ENCODE measurements at places on chromosomes 12 and 14.

GRCh38 chr12:97640826-97641225 lies 178.2 kb downstream of the RMST start:
- DNase-seq: no peak

- no peak for DNase-seq
These were observed 94.2 kb downstream of the LLPH start for GRCh38 chr12:66036317-66036716.

DNA sequence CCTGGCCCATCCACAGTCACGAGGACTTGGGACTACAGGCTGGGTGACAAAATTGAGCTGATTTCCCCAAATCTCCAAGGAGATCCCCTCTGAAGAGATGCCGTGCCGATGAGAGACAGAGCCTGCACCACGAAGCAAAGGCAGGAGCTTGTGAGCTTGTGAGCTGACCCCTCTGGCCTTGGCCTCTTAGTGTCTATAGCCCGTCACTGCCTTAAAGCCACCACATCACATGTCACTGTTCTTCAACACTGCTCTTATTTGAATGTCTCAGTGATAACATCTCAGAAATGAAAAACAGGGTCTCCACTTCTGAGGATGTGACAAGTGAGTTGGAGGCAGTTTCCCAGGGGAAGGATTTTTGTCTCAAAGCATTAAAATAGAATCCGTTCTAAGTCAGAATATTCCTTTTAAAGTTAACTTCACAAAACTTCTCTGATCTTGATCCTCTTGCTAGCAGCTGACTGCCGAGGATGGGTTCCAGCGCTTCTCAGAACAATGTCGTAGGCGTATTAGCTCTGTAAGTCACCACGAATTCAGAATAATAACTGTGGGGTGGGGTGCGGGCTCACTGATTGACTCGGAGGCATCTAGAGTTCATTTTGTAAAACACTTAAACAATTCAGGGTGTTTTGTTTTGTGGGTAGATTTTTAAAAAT lies 37.5 kb downstream of the CHST11 start:
- no peak for DNase-seq

DNA sequence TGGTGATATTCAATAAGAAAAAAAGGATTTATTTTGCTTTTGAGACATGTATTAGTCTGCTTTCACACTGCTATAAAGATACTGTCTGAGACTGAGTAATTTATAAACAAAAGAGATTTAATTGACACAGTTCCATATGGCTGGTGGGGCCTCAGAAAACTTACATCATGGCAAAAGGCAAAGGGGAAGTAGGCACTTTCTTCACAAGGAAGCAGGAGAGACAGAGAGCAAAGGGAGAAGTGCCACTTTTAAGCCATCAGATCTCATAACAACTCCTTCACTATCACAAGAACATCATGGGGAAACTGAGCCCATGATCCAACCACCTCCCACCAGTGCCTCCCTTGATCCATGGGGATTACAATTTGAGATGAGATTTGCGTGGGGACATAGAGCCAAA lies 43.9 kb downstream of the BHLHE41 start:
- DNase-seq: no peak

DNA sequence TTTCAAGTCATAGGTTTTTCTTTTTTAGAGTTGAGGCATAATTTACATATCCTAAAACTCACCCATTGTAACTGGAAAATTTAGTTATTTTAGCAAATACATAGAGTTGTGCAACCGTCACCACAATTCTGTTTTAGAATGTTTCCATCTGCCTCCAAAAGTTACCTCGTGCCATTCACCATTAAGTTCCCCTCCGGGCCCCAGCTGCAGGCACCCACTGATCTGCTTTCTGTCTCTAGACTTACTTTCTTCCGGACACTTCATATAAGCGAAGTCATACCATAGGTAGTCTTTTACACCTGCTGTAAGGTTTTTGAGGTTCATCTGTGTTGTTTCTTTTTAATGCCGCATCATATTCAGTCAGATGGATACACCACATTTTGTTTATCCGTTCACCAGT lies 28.7 kb downstream of the PPP2R5C start:
- DNase-seq: no peak

All from T1000 (cell line).